ENCODE measurements at places on chromosomes 4 and X.

- no peak for DNase-seq
Observed at GRCh38 chrX:104864296-104864695, 298.3 kb downstream of the IL1RAPL2 start.

DNA sequence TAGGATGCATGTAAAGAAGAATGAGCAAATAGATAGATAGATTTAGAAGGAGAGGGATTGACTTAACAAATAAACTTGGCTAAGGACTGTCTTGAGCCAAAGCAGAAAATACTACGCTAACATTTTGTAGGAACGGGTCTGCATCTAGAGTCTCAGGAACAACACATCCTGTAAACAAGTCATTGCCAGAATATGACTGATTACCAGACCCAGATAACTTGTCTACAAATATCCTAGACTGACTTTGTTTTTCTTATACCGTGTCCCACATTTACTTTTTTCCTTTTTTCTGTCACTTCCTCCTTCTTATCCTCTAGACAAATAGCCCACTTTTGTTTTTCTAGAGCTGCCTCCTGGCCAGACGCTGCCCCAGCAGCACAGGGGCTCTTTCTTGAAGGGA lies 393.6 kb downstream of the PDGFC start:
- DNase-seq = no peak

- no peak for DNase-seq
Observed at GRCh38 chr4:8188085-8188484, 11.0 kb upstream of the SH3TC1 start.

DNA sequence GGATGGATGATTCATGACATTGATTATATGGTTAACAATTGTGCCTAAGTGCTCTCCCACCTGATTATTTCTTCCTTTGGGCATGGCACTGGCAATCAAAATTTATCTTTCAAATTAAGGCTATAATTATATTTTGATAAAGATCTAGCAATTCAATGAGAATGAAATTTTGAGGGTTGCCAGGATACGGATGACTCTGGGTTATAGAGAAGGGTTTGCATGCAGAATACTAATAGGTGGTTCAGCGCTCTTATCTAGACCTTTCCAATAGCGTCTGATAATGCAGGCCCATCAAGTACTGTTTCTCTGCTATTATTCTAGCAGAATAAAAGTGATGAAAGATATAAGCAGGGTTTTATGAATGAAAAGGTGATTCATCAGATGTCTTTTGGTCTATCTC lies 74.9 kb upstream of the SCML1 start:
- no peak for DNase-seq

GRCh38 chrX:6225911-6226595 lies 2.6 kb downstream of the NLGN4X start:
- DNase-seq = no peak

- no peak for DNase-seq
Observed at GRCh38 chrX:134634691-134635090, 23.6 kb downstream of the PLAC1 start.

- no peak for DNase-seq
Observed at GRCh38 chr4:169795585-169795984, 37.8 kb upstream of the HPF1 start.

DNA sequence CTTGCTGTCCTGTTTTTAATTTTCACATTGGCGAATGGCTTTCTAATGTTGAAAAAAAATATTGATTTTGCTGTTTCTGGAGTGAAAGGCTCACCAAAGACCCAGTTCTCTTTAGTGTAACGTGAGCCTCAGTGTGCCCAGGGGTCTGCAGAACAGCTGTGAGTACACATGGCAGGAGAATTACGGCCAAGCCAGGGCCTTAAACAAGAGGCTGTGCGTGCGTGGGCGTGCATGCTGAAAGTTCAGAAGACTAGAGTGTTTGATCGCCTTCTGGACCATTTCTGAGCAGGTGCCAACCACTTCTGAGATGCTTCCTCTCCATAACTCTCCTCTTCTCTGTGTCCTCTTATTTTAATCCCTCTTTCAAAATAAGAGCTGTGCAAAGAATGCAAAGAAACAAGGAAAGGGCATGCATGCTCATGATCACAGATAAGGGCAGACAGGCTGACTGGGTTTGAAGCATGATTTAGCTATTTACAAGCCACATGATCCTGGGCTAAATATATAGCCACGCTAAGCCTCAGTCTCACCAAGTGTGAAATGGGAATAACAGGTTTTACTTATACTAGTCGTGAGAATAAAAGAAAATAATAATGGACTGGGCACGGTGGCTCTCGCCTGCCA lies 9.9 kb downstream of the PHEX start:
- no peak for DNase-seq

DNA sequence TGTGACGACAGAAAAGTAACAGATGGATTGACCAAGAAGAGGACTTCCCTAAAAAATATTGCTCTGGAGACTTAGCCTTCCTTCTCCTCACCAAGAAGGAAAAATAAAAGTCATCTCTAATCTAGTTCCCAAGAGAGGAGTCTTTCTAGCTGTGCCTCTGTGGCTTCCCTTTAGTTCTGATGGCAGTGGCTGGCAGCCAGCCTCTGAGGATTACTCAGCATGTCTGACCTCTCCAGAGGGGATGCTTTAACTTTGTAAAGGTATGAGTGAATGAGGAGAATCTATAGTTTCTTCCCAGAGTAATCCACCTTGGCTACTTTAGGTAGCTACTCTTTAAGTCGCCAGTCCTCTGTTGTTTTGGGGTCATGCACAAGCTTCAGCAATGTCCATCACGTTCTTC lies 163.9 kb upstream of the KIT start:
- no peak for DNase-seq

DNA sequence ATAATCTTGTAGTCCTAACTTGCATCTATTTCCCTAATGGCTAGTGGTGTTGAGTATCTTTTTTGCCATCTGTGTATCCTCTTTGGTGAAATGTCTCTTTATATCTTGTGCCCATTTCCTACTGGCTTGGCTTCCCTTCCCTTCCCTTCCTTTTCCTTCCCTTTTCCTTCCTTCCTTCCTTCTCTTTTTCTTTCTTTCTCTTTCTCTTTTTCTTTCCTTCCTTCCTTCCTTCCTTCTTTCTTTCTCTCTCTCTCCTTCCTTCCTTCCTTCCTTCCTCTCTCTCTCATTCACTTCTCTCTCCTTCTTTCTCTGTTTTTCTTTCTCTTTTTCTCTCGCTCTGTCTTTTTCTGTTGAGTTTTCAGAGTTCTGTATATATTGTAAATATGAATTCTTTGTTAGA lies 61.5 kb upstream of the SLC4A4 start:
- DNase-seq = no peak

DNA sequence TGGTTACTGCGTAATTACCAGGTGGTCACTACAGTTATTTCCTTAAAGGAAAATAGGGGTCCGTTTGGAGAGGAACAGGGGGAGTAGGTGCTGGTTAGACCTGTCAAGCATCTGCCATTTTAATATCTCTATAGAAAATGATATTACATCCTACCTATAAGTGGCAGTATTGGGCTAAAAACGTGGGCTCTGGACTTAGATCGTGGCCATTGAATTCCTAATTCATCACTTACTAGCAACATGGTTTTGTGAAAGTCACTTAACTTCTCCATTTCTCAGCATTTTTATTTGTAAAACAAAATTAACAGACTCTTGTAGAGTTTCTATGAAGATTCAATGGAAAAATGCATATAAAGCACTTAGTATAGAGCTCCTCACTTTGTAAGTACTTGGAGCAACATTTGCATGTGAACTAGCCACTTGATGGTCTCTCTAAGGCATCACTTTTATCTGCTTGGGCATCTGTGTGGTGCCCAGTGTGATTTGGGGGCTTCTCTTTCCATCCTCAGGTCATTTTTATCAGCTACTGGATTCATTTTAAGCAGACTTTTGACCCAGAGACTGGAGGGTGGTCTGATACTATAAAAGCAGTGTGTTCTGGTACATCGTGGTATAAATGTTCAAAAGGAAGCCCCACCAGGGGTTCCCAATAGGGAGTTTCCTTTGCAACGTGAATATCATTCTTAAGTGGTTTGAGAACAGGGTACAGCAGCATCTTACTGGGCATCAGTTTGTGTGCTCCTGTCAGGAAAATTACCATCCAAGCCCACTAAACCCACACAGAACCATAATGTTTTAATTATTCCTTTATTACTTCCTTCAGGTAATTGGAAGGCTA lies 42.7 kb upstream of the RASSF6 start:
- DNase-seq = no peak

DNA sequence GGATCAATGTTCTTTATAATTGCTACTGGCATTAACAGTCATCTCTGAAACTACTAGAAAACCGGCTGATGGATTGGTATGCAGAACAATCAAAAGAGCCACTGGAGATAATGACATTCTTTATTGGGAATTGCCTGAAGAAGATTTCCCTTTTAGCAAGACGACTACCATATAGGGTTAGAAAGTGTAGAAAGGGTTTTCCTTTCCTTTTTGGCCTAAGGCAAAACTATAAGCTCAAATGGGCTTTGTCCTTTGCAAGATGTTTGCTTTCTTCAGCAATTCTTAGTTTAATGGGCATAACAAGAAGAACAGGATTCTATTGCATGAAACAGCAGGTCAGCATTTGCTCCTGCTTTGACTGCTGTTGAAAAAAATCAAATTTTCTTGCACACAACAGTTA lies 214.2 kb upstream of the PCDH10 start:
- DNase-seq = no peak

GRCh38 chr4:172927096-172927814 lies 241.4 kb upstream of the GALNT7 start:
- no peak for DNase-seq

DNA sequence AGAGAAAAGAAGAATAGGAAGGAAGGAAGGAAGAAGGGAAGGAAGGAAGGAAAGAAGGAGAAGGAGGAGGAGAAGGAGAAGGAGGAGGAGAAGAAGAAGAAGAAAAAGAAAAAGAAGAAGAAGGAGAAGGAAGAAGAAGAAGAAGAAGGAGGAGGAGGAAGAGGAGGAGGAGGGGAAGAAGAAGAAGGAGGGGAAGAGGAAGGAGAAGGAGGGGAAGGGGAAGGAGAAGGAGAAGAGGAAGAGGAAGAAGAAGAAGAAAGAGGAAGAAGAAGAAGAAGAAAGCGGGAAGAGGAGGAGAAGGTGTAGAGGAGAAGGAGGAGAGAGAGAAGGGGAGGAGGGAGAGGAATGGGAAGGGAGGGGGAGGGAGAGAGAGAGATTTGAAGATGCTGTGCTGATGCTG lies 22.6 kb downstream of the CCKAR start:
- DNase-seq = no peak

DNA sequence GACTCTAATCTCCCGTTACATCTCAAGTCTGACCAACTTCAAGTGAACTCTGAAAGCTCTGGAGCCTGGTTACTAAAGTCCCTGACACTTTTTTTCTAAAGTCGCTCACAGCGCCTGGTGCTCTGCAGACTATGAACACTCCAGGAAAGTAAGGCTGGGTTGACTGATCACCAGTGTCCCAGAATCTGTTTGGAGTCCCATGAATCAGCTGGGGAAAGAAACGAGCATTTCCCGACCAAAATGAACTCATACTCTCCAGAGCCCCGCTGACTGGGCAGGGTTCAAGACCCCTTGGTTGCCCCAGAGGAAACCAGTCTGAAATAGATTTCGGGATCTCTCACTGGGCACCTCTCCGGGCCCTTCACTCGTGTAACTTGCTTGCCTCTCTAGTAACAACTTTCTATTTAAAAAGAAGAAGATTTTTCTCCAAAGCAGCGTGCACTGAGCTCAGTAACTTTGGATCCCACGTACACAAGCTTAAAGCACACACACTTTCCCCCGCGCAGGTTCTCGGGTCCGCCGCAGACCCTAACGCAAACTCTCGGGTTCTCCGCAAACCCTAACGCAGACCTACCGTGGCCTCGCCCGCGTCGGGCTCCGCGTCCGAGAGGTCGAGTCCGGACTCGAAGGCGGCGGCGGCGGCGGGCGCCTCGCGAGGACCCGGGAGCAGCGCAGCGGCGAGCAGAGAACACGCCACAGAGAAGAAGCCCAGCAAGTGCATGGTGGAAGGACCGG lies 964 bp downstream of the VEGFC start:
- DNase-seq = no peak

DNA sequence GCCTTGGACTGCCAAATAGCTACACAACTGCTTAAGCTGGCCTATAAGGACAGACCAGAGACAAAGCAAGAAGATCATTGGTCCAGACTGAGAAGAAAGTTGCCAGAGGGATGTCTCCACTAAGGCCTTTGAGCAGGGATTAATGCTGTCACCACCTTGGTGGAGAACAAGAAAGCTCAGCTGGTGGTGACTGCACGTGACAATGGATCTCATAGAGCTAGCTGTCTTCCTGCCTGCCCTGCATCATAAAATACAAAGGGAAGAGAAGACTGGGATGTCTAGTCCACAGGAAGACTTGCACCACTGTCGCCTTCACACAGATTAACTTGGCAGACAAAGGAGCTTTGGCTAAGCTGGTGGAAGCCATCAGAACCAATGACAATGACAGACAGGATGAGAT lies 40.5 kb upstream of the FAM120C start:
- no peak for DNase-seq

- no peak for DNase-seq
Observed at GRCh38 chr4:97106161-97106560, 1037.1 kb downstream of the STPG2 start.

GRCh38 chr4:140697709-140698560 lies 58.2 kb downstream of the TBC1D9 start:
- no peak for DNase-seq

DNA sequence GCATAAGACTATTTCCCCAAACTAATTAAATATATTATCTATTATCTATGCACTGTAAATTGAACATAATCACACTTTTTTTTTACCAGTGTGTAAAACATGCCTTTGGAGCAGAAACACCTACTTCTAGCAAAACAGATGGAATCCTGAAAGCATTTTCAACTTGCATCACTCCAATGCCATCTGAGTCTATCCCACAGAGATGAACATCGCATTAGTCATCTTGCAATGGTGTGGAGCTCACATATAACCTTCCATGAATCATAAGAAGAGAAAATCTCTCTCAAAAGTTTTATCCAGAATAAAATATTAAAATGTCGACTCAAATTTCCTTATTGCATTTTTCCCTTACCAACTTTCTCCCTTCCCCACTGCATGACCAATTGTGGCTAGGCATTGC lies 406.7 kb upstream of the ACTRT1 start:
- no peak for DNase-seq

GRCh38 chrX:139560221-139560620 lies 29.7 kb downstream of the F9 start:
- no peak for DNase-seq

DNA sequence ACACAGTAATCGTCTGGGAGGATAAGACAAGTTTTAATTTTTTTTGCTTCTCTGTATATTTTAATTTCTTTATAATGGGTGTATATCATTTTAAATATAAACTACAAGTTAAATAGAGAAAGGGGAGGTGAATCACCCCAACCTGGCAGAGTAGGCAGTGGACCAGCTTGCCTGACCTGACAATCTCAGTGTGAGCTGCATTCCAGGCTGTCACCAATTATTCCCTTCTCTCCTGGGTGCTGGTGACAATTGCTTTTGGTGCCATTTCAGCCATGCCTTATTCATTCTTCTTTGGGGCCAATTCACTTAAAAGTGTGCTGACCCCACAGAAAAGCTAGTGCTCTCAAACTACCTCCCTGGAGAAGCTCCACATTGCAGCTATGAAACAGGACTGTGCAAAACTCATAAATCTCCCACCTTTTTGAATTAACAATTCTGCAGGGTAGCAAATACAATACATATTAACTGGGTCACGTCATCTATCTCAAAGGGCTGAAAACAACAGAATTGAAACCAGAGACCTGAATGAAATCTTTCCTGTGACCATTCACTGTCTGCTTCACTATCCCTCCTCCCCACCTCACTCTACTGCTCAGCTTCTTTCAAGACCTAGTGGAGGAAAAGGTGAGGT lies 359.0 kb downstream of the HS3ST1 start:
- no peak for DNase-seq

Data from immature natural killer cell (primary cell).